ENCODE measurements at places on chromosomes 6 and 20.

DNA sequence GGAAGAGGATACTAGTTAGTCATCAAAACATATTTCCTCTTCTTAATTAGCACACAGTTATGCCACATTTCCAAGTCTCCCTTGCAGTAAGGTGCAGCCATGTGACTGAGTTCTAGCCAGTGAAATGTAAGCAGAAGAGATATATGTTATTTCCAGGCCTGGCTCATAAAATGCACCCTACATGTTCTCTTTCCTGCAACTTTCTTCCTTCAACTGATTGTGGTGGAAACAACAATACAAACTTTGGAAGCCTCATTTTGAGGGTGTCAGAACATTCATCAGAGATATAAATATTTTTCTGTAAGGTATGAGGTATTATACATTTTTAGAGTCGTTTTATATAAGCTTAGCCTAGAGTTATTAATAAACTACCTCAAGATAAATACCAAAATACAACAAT lies 110.9 kb upstream of the PDE7B start:
- DNase-seq = no peak

GRCh38 chr20:24909086-24909780 lies 39.8 kb upstream of the CST7 start:
- no peak for DNase-seq

- DNase-seq = no peak
Observed at GRCh38 chr6:144219056-144219685, 66.0 kb upstream of the UTRN start.

GRCh38 chr6:165986311-165986913 lies 181.2 kb downstream of the TBXT start:
- no peak for DNase-seq

DNA sequence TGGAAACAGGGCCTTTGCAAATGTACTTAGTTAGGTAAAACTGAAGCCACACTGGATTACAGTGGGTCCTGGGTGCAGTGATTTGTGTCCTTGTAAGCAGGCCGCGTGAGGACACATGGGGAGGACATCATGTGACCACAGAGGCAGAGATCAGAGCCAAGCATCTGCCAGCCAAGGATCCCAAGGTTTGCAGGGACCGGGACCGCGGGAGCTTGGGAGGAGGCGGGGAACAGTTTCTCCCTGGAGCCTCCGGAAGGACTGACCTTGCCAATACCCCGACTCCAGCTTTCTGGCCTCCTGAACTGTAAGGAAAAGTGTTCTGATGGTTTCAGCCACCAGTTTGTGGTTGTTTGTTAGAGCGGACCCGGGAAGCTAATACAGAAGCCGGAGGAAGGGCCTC lies 500.9 kb downstream of the PREX1 start:
- no peak for DNase-seq

- DNase-seq = no peak
Observed at GRCh38 chr20:21352703-21353102, 44.6 kb downstream of the NKX2-4 start.
